ENCODE measurements at places on chromosomes 16 and 17.

- no peak for DNase-seq
Measured at GRCh38 chr16:20089246-20089965, 15.7 kb upstream of the GPR139 start.

GRCh38 chr16:62067981-62068380, 31.7 kb upstream of the CDH8 start:
- DNase-seq = no peak

DNA sequence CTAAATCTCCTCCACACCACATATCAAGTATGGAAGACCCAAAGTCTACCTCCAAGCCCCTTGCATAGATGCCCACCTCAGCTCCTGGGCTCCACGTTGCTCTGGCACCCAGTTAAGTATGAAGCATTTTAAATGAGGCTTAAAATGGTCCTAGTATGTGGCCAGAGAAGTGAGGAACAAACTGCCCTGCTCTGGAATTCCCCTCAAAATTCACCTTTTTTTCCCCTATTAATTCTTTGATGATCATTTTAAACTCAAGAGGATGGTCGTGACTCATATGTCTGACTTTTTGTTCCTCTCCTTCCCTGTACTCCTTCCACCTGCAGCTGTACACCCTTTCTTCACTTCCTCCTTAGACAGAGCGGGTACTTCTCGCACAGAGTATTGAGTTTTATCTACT, 234.5 kb upstream of the MYOCD start:
- no peak for DNase-seq

DNA sequence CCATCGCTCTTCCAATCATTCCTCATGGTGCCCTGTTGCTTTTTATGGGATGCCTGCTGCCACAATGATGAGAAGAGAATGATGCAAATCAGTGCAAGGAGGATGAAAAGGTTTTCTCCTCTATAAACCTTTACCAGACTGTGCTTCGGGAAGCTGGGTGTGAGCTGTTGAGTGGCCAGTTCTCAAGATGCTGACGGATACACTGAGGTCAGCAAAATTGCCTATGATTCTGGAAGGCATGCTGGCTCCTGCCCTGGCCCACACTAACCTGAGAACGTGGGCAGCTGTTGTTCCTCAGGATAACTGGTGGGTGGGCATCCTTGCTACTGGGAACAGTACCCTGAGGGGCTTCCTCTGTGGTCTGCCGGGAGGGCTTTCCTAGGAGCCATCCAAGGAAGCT, 795 bp upstream of the PIRT start:
- no peak for DNase-seq

DNA sequence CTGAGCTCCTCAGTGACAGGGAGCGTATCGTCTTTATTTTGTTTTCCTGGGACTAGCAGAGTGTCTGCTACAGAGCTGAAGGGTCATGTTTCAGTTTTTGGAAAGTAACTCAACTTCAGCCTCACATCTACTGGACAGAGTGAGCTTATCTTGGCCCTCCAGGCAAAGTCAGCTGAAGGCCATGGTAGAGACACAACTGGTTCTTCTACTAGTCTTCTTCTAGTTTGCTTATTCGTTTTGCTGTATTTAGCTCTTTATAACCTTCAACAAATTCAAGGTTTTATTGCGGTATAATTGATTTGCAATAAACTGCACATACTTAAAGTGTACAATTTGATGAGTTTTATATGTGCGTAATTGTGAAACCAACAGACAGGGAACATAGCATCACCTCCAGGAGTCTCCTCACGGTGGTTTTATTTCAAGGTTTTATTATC, 6.1 kb upstream of the PRKCA start:
- DNase-seq = no peak

Measured in dermis microvascular lymphatic vessel endothelial cell (primary cell).